ENCODE measurements at places on chromosomes 5 and 9.

DNA sequence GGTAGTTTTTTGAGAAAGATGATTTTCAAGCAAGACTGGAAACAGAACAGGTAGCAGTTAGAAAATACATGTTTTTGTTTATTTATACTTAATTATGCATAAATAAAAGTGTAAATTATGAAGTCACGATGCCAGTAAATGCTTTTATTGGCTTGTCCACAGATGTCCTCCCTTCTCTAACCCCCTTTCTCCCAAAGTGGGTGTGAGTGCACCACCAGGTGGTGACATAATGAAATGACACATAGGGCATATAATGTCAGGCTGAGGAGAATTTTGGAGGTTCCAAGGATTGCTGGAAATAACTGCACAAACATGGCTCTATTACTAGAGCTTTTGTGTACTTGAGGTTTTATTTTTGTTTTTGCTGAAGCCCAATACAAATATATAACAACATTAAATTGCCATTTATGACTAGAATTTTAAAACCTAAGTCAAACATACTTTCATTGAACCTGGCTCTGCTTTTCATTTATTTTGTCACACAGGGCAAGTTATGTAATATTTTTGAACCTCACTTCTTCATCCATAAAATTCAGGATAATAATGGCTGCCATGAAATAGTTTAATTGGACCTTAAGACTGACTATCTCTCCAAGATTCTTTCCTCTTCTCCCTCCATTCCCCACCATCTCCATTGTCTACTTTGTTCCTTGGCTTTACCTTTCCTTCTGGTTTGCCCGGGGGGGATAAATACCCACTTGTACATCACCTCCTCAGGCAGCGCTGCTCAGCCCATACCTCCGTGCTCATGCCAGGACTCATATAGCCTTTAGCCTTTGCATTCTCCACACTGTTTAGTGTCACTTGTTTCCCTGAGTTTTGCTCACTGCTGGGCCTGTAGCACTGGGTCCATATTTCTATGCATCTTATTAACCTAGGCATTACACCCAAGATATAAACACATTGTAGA lies 168.8 kb downstream of the PDE4D start:
- peak; percentile 56 for DNase-seq

DNA sequence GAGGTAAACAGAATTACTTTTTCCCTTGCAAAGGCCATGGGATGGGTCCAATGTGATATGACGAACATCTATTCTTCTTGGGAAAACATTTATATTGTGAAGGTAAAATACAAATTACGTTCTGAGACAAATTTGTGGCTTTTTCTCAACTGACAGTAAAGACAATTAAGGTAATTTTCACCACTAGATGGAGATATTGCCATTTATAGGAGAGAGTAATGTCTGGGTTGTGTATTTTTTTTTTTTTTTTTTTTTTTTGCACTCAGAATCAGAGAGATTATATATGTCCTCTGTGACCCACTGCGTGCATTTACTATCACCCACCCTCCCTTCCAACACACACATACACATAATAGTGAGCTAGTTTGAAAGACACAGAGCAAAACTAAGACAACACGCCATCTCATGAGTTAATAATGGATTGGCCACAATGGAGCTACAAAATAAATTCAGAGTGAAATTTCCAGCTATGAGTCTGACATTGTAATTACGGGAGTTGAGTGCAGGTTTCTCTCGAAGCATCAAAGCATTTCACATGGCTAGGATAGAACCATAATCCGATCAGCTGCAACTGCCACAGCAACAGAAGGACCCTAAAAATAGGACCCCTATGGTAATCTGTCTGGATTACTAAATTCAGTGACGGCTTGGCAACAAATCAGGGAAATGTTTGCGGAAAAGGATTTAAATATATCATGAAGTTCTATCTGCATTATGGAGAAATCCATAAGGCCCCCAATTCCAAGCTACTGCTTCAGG lies 49.2 kb downstream of the ANXA1 start:
- peak; percentile 33 for DNase-seq

GRCh38 chr5:107744418-107745330 lies 73.9 kb upstream of the EFNA5 start:
- no peak for DNase-seq

DNA sequence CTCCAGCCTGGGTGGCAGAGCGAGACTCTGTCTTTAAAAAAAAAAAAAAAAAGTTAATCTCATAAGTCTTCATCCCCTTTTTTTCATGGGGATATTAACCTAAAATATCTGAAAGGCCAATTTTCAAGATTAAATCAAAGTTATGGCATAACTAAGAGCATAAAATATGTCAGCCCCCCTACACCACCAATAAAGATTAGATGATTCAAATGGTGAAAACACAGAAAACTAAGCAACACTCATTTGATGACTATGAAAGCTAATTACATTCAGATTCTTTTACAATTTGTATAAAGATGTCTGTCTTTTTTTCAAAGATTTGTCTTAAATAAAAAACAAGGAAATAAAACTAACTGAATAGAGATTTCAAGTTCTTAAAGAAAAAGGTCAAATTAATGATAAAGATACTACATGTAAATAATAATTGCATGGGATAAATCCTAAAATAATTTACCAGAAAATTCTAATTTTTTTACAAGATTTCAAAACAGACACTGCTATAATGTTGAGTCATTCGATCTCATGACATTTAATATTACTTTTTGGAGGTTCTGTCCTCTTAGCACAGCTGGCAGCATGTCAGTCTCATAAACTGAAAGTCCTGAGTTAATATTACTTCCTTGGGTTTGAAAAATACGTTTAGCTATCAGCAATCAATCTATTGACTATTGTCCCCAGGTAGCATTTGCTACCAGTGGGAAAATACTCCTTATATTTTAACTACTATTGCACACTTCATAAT lies 112.9 kb downstream of the KIAA0825 start:
- DNase-seq: peak; percentile 2

DNA sequence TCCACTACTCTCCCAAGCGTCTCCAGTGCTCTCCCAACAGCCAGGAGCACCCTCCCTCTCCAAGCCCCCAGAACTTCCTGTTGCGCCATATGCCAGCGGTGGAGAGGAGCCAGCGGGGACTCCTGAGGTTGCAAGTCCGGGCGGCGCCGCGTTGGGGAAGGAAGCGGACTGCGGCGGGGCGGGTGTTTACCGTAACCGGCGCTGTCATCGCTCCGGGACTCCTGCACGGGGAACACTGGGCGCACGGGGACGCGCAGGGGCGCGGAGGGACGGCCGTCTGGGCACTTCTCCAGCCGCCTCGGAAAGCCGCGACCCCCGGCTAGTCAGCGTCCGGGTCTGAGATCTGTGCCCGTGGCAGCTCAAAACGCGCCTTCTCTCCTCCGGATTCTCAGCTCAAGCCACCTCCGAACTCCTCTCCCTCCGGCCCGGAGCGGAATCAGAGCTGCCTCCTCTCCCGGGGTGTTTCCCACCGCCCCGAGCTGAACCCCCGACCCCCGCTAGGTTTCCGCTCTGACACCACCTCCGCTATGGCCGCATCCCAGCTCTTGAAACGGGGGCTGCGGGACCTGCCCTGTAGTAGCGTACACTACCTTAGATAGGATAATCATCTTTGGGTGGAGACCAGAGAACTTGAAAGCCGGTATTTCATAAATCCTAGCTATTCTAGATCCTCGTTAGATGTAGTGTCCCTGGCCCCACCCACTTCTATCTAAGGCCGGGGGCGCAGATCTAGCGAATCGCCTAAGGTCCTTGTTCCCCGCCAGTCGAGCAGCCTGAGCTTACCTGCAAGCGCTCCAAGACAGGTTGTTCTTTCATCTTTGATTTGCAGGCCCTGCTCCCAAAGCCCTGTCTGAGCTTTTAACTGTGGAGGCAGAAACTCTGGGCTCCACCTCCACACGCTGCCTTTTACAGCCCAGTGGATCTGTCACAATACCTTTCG lies at the start of gene TRPM6:
Gene TRPM6, minus strand, starts transcription at position 881 of the 940 bp plus-strand sequence. Its CDS starts 65 bp downstream, at position 816.
- peak; percentile 75 for DNase-seq

DNA sequence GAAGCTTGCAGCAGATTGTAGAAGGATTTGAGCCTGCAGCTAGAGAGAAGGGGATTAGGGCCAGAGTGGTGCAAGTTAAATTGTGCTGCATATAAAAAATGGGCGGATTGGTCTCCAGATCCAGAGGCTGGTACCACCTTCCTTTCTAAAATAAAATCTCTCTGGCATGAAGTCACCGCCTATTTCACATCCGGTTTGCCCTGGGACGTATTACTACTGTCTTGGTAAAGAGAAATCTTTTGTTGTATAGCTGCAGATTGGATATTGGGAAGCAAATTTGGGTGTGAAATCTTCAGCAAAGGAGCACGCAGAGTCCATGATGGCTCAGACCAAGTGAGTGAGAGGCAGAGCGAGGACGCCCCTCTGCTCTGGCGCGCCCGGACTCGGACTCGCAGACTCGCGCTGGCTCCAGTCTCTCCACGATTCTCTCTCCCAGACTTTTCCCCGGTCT lies at the start of gene GABRA1:
Gene GABRA1, plus strand, starts transcription at position 180 of the 451 bp plus-strand sequence. CDS start 2,691 bp downstream, outside the sequence.
- no peak for DNase-seq

- DNase-seq: no peak
Observed at GRCh38 chr5:39948341-39948740, 523.6 kb upstream of the DAB2 start.

Measured in EH (cell line).